NCI-H2029 treated with DMSO at 0.1 percent for 48 hours (cell line): ENCODE measurements at places on chromosomes 12 and 14.

- DNase-seq: no peak
These were observed 66.6 kb downstream of the FBXL14 start for GRCh38 chr12:1527789-1528188.

GRCh38 chr12:13900718-13901117 lies 80.7 kb downstream of the GRIN2B start:
- no peak for DNase-seq

DNA sequence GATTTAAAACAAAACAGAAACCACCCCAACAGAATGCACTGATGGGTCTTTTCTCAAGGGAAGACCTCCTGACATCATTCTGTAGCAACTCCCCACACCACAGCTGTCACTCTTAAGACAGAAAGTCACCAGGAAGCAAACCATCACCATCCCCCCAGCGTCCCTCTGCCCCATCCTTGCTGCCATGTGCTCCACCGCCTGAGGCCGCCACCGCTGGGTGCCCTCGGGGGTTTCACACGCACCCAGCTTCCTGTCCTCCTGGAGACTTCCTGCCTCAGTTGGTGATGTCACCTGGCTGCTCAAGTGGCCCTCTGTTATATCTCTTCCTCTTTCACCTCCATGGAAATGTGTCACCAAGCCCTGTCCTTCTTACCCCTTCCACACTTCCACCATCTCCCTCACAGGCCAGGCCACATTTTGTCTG lies 71.4 kb upstream of the GPR68 start:
- no peak for DNase-seq

DNA sequence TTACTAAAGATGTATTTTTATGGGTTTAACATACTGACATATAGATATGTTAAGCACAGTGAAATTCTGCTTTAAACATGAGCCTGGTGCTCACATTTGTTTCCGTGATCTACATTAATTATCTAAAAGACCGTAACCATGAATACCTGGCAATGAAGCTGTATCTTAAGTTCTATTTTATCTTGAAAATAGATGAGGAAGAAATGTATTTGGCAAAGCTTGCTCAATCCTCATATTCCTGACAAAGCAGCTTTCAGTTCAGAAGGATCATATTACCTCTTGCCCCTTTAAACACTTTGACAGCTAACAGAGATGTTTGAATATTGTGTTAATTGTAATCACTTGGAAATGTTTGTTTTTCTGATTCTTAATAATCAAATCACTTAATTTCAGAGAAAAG lies 9.8 kb downstream of the EPYC start:
- DNase-seq: no peak

DNA sequence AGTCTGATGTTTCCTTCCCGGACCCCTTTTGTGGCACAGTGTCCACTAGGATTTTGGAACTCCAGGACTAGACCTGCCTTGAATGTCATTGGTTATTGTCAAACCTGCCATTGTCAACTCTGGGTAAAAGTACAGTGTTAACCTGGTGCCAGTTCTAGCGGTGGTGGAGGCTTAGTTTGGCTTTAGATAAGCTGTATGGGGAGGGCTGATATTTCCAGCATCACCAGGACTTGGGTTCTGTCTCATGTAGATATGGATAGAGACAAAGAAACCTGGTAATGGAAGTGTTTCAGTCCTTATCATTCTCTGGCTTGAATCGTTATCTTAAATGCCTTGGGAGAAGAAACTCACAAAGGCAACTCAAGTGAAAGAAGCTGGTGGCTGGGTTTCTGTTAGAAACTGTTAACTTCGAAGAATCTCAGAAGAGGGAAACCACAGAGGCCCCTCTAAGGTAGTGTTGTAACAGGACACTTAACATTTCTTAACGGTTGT lies 10.6 kb downstream of the CHST11 start:
- no peak for DNase-seq
